ENCODE measurements at places on chromosomes 16 and 17.

DNA sequence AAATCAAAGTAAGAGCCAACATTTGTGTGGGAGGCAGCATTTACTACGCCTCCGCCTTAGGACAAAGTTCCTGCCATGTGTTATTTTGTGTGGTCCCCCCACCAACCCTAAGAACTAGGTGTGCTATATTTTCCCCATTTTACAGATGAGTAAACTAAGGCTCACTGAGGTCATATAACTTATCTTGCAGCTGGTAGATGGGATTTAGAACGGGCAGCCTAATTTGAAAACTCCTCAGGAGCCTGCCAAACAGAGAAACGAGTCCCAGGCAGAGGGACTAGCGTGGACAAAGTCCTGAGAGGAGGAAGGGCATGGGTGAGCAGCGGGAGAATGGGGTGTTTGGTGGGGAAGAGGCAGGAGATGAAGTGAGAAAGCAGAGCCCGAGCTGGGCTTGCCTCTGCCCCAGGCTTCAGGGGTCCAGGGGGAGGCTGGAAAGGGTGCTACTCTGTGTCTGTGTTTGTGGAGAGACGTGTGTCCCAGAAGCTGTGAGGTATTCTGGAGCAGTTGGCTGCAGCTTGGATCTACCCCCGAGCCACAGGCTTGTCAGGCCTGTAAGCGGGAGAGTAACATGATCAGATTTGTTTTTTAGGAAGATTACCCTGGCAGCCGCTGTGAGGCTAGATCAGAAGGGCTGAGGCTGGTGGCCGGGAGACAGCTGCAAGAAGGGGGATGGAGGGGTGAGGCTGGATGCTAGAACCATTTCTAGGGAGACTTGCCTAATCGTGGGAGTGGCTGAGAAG lies 5.0 kb downstream of the MLLT6 start:
- DNase-seq = no peak

GRCh38 chr17:17151055-17151454 lies 55.1 kb downstream of the PLD6 start:
- no peak for DNase-seq

- no peak for DNase-seq
Measured at GRCh38 chr17:48429156-48429555, 858 bp downstream of the SKAP1 start.

- DNase-seq = no peak
Measured at GRCh38 chr17:4006745-4007211, 42.5 kb upstream of the ATP2A3 start.

Data from NCI-H526 treated with DMSO at 0.1 percent for 48 hours (cell line).